ENCODE measurements at places on chromosomes 4 and X.

- DNase-seq: no peak
Measured at GRCh38 chr4:36254371-36254770, 10.1 kb upstream of the ARAP2 start.

- DNase-seq: no peak
Measured at GRCh38 chr4:2058264-2059045, 672 bp upstream of the NAT8L start.

DNA sequence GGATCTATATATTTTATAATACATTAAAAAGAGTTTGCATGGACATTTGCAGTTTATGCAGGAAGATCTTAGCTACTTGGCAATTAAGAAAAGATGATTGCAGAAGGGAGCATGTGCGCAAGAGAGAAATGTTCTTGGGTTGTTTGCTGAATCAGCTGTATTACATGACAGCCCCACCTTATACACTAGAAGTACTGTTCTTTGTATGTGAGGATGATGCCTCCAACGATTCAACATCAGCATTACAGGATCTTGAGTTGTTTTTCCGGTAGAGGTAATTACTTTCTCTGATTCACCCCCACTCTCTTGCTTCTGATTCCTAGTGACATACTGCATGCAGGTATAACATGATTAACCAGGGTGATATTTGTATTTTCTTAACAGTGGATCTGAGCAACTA is 140.8 kb downstream of the PCDH7 start:
- DNase-seq: no peak

- no peak for DNase-seq
Measured at GRCh38 chrX:141455103-141455502, 129.4 kb downstream of the SPANXA1 start.

- peak; percentile 31 for DNase-seq
Measured at GRCh38 chr4:54913751-54914526, 211.5 kb downstream of the KDR start.

DNA sequence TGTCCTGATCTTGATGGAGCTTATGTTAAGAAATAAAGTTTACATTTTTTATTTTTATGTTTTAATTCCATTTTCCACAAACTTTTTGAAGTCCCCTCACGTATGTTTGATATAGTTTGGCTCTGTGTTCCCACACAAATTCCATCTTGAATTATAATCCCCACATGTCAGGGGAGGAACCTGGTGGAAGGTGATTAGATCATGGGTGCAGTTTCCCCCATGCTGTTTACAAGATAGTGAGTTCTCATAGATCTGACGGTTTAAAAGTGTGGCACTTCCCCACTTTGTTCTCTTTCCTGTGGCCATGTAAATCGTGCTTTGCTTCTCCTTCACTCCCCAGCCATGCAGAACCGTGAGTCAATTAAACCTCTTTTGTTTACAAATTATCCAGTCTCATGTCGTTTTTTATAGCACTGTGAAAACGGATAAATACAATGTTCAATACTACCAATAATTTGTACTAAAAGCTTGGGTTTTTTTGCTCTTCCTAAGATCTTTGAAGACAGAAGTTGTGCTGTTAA is 89.8 kb downstream of the PAPSS1 start:
- no peak for DNase-seq

DNA sequence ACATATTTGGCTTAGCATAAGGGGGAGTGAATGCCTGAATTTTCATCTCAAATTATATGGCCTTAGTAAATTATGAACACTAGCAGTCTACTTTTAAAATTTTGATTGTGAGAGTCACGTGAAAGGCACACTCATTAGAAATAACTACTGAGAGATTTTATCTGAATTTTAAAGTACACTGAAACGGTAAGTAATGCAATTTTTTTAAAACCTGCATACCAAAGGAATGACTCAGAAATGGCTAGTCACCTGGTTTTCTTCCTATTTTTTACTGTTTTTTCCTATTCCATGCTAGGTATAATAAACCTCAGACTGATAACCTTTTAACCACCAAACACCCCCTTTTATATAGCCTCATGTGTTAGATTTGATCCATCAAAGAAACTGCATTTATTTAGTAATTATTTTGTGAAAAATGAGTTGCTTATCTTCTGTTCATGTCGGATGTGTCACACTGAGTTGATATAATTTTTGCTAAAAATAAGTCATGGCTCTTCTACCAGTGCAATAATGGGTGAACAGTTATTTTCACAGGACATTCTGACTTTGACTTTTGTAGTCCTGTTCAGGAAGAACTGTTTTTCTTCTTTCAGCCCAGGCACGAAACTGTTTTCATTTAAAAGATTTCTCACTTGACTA is 40.4 kb downstream of the CPEB2 start:
- DNase-seq: peak; percentile 40

DNA sequence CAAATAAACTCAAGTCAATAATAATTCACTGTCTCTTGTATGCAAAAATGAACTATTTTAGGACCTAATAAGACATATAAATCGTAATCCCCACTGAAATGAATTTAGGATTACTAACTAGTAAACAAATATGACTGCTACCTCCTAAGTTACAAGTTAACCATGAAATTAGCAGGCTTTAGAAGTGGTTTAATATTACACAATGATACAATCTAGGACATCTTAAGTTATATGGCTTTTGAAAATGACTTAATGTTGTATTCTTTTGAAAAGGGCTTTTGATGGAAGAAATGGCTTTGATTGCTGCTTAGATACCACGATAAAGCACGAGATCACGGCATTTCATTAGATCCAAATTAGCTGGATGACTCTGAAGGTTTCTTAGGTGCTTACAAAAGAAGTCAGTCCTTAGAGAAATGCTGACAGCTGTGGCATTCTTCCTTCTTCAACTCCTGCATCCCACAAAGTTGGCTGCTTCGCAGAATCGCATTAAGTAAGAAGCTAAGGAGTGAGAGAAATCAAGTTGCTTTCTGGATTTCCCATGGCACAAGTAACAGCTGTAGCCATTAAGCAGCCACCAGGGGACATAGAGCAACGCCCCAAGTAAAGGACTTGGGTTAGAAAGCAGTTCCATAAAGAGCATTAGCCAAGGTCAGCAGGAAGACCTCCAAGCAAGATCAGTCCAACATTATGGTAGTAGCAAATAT is 6.9 kb downstream of the SLC10A7 start:
- no peak for DNase-seq

GRCh38 chr4:94453391-94453963 is 1.7 kb downstream of the PDLIM5 start:
- peak; percentile 22 for DNase-seq

DNA sequence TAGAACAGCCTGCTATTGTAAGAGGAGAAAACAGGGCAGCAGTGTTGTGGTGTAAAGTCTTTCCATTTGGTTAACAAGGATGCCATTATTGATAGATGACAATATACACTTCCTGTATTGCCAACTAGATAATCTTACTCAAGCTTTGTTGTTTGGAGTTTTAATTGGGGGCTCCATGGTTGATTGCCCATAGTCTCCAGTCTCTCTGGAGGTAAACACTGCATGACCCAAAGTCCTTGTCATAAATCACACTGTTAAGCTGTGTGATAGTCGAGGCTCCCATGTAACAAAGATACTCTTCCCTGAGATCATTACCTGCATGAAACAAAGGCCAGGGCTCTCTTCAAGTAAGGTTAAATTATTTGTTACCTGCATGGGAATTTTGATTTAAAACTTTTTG is 394.6 kb downstream of the C4orf33 start:
- DNase-seq: no peak

DNA sequence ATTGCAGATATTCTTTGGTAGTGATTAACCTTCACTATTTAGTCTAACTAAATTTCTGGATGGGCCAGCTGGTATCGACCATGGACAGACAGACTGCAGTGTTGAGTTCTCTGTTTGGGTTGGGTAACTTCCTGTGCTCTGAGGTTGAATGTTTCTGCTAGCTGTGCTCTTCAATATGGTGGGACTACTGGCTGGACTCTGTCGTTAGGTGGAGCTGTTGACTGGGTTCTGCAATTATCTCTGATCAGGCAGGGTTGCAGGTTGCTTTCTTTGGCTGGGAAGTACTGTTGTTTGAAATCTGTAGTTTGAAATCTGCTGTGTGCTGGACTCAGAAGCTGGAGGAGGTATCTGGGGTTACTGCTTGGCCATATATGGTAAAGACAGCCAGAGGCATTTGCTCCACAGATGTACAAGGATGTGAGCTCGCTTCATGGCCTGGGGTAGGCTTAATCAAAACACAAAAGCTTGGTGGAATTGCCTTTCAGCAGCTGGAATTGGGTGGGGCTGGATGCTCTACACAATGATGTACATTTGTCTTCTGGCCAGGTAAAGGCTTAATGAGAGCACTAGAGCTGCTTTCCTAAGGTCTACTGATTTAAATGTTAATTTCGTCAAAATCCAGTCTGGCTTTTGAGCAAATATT is 1472.0 kb downstream of the FAM133A start:
- DNase-seq: no peak

All from kidney capillary endothelial cell (primary cell).